ENCODE measurements at places on chromosomes 13 and 19.

DNA sequence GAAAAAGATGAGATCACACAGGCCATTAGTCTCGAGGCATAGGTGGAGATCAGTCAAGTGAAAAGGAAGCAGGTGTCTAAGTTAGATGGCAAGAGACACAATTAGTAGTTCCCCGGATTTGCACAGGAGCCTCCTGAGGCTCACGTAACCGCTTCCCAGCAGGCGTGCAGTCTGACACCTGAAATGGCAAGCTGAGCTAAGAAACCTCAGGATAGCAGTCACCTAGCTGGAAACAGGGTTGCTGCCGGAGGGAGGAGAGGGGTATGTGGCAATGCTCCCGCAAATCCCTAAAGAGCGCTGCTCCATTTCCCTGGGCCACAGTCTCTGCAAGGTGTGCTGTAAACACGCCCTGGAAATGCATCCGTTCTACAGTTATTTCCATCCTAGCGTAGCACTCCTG lies 1151.0 kb downstream of the DIAPH3 start:
- no peak overlapping the region for H3K27ac ChIP-seq

- no peaks in the 10 kb centered on the region for H3K36me3 ChIP-seq
- no peak overlapping the region for H3K4me3 ChIP-seq
- H3K27me3 ChIP-seq: no peaks in the 10 kb centered on the region
- DNase-seq: no peak
These were observed 4.2 kb downstream of the TUBGCP3 start for GRCh38 chr13:112583592-112584277.

DNA sequence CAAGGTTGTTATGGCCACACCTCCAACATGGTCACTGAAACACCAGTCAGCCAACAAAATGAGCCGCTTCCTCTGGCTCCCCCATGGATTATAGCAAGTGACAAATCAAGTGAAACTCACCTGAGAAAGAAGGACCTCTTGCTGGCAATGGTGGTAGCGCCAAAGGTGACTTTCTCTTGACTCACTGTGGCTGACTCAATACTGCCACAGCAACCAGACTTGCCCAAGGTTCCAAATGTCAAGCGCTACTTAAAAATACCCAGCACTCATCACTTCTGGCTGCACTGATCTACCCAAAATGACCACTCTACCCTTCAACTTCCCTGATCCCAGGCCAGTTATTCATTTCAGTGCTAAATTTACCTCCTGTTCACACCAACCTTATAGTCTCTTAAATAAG lies 495.5 kb downstream of the FOXO1 start:
- no peak overlapping the region for H3K4me3 ChIP-seq
- no peak for DNase-seq
- no peaks in the 10 kb centered on the region for H3K27me3 ChIP-seq
- no peak overlapping the region for H3K27ac ChIP-seq
- H3K36me3 ChIP-seq: no peaks in the 10 kb centered on the region

DNA sequence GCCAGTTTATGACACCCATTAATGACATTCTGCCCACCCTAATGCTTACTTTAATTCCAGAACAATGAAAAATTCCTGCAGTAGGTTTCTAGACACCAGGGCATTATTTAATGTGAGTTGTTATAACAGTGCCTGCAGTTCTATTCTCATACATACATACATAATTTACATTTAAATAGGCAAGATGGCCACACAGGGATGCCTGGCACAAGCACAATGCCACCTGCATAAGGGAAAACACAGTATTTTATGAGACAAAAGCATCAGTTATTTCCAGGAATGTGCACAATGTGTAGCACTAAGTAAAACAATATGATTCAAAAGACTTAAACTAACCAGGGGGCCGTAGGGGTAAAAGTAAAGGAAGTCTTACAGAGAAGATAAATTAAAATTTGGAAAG lies 243.9 kb upstream of the SPRY2 start:
- no peak for DNase-seq
- H3K27ac ChIP-seq: no peak overlapping the region
- no peak overlapping the region for H3K4me3 ChIP-seq
- H3K27me3 ChIP-seq: no peaks in the 10 kb centered on the region

DNA sequence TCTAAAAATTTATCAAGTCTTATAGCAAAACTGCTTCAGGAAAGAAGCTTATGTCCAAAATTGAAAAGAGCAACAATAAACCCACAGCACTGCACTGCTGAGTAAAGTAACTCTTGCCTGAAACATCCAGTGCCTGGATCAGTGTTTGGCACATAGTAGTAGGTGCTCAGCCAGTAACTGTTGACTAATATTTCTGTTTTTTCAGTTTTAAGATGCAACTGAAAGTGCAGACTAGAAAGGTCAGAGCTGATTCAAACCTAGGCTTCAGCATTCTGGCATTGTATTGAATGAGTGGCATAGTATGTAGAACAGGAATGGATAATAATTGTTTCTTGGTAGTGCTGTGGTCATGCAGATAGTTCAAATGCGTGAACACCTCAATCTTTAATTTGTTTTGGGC lies 67.6 kb downstream of the UBL3 start:
- no peaks in the 10 kb centered on the region for H3K4me1 ChIP-seq
- H3K36me3 ChIP-seq: no peaks in the 10 kb centered on the region
- H3K27me3 ChIP-seq: no peaks in the 10 kb centered on the region
- H3K27ac ChIP-seq: no peak overlapping the region

DNA sequence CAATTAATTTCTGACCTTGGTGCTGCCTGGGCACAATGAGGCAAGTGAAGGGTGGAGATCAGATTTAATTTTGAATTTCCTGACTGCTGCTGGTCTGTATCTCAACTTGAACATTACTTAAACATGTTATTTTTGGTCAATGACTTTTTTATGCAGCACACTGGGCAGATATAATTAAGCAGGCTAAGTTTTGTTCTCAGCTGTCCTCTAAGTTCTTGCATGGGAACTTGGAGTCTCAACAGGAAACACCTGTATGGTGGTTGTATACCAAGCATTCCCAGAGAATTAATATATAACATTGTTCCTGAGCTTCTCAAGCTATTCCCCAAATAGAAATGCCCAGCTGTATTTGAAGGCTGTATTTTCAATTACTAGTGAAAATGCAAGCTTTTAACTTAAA lies 113.5 kb upstream of the EDNRB start:
- no peaks in the 10 kb centered on the region for H3K27me3 ChIP-seq
- H3K27ac ChIP-seq: no peak overlapping the region
- no peak overlapping the region for H3K4me3 ChIP-seq
- no peaks in the 10 kb centered on the region for H3K36me3 ChIP-seq
- no peaks in the 10 kb centered on the region for H3K4me1 ChIP-seq

DNA sequence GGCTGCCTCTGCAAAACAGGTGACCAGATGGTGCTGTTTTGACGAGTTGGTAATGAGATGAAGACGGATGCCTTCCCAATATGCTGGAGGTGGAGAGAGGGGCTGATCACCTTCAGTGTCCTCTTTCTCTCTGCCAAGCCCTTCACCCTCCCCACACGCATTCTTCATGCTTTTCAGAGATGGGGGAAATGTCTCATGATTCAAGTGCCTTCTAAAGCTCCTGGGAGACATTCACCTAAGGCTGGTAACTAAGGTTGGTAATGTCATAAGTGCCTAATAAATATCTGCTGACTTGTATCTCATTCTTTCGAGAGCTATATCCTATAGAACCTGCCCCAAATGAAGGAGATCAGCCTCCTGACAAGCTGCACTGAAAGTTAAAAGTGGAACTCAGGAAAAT lies 86.2 kb upstream of the MBNL2 start:
- no peak overlapping the region for H3K27ac ChIP-seq
- H3K4me1 ChIP-seq: no peaks in the 10 kb centered on the region
- DNase-seq: no peak
- H3K27me3 ChIP-seq: no peaks in the 10 kb centered on the region
- H3K4me3 ChIP-seq: no peak overlapping the region
- H3K36me3 ChIP-seq: no peaks in the 10 kb centered on the region

- peak overlapping the region; percentile 56 for H3K4me3 ChIP-seq
- H3K36me3 ChIP-seq: no peaks in the 10 kb centered on the region
- H3K27me3 ChIP-seq: peaks cover 14% of the 10 kb centered on the region
- H3K4me1 ChIP-seq: peaks cover 6% of the 10 kb centered on the region
- peak; percentile 22 for DNase-seq
These were observed 561 bp upstream of the GJA3 start for GRCh38 chr13:20161275-20161950.

- H3K4me3 ChIP-seq: no peak overlapping the region
- no peak overlapping the region for H3K27ac ChIP-seq
- no peaks in the 10 kb centered on the region for H3K4me1 ChIP-seq
These were observed 63.8 kb downstream of the CHST8 start for GRCh38 chr19:33685541-33685940.

DNA sequence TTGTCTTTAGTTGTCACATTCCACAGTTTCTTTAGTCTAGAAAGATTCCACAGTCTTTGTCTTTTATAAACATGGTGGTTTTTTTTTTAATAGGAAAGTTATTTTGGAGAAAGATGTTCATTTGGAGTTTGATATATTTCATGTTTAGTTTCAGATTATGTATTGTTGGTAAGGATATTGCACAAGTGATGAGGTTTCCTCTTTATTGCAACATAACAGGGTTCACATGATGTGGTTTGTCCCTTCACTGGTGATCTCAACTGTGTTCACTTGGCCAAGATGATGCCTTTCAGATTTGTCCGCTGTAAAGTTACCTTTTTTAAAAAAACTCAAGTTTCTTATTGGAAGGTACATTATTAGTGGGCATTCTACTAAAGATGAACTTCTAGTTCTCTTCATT lies 3.2 kb downstream of the ZNF230 start:
- no peak for DNase-seq
- H3K27ac ChIP-seq: no peak overlapping the region
- peaks cover 45% of the 10 kb centered on the region for H3K36me3 ChIP-seq

GRCh38 chr19:19464339-19465098 lies 50.8 kb downstream of the TSSK6 start:
- peaks cover 30% of the 10 kb centered on the region for H3K36me3 ChIP-seq
- H3K4me1 ChIP-seq: peaks cover 46% of the 10 kb centered on the region
- H3K27me3 ChIP-seq: no peaks in the 10 kb centered on the region
- DNase-seq: no peak
- H3K4me3 ChIP-seq: no peak overlapping the region

DNA sequence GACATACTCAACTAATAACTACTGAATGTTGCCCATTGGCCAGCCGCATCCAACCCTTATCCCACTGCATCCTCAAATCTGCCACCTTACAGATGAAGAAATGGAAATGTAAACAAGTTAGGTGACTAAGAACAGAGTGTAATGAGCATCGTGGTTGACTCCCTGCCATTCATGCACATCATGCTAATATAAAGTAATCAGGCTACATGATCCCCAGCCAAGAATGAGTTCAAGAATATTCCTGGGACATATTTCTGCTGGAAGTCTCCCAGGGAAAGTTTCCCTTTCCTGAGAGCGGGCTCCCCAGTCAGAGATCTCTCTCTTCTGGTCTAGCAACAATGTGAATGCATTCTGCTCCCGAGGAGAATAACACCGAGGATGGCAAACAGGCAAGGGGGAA lies 55.9 kb upstream of the SERP2 start:
- H3K27me3 ChIP-seq: no peaks in the 10 kb centered on the region
- H3K4me1 ChIP-seq: no peaks in the 10 kb centered on the region
- no peaks in the 10 kb centered on the region for H3K36me3 ChIP-seq
- no peak overlapping the region for H3K4me3 ChIP-seq
- H3K27ac ChIP-seq: no peak overlapping the region

- no peak overlapping the region for H3K27ac ChIP-seq
- H3K4me3 ChIP-seq: no peak overlapping the region
- DNase-seq: no peak
These were observed 1.9 kb upstream of the ZNF580 start for GRCh38 chr19:55638864-55639359.

DNA sequence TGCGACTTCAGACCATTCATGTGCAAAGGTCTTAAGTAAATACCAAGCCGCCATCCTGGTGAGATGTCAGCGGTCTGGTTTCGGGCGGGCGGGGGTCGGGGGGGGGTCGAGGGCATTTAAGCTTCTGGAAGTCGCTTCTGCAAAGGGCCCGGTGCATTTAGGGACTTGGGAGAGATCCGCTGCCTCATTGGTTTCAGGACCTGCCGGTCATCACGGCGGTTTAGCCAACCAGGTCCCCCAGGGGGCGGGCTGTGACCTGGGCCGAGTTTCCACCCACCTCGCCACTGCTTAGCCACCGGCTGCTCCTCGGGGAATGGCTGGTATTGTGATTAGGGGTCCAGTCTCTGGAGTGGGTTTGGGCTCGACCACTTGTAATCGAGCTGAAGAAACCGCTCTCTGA lies 7.8 kb downstream of the ANKLE1 start:
- H3K27me3 ChIP-seq: no peaks in the 10 kb centered on the region
- no peaks in the 10 kb centered on the region for H3K36me3 ChIP-seq
- H3K4me1 ChIP-seq: peaks cover 6% of the 10 kb centered on the region
- DNase-seq: no peak

GRCh38 chr13:31878052-31878451 lies 138.7 kb downstream of the RXFP2 start:
- no peaks in the 10 kb centered on the region for H3K36me3 ChIP-seq
- DNase-seq: no peak
- H3K4me3 ChIP-seq: no peak overlapping the region

DNA sequence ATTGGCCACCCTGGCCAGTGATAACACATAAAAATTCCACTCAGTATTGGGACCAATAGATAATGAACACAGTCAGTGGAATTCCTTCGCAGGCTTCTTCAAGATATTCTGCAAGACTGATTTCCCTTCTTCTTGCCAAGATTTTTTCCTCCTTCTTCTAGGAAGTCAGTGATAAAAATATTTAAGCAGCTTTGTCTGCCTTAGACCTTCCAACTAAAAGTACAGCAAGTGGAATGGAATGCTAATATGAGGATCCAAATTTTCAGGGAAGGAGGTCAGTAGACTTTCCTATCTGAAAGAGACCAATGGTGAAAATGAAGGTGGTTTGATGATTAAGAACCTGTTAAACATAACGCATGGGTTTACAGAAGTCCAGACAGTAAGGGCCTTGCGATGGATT lies 9.6 kb downstream of the STARD13 start:
- no peak for DNase-seq
- no peak overlapping the region for H3K27ac ChIP-seq
- H3K27me3 ChIP-seq: no peaks in the 10 kb centered on the region
- H3K4me1 ChIP-seq: no peaks in the 10 kb centered on the region
- H3K4me3 ChIP-seq: no peak overlapping the region

GRCh38 chr13:67410645-67411044 lies 180.5 kb upstream of the PCDH9 start:
- no peak overlapping the region for H3K4me3 ChIP-seq
- no peaks in the 10 kb centered on the region for H3K27me3 ChIP-seq
- DNase-seq: no peak
- no peaks in the 10 kb centered on the region for H3K4me1 ChIP-seq

- H3K4me3 ChIP-seq: no peak overlapping the region
- no peaks in the 10 kb centered on the region for H3K36me3 ChIP-seq
- no peaks in the 10 kb centered on the region for H3K4me1 ChIP-seq
- no peaks in the 10 kb centered on the region for H3K27me3 ChIP-seq
- no peak for DNase-seq
These were observed 65.2 kb upstream of the LRCH1 start for GRCh38 chr13:46487748-46488147.

DNA sequence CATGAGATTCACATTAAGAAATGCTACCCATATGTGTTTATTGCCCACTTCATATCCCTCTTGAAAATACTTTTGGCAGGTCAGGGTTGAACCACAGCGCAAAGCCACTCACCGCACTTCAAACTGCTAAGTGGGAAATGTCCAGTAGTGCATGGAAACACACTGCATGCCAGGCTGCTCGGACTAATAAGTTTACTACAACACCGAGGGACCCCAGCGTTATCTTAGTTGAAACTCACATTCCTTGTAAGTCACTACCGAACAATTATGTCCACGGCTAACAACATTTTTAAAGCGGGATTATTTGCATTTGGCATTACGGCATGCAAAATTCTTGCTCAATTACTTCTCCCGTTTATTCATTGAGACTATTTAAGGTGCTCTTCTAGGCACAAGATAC lies 4.0 kb downstream of the BRD4 start:
- H3K27me3 ChIP-seq: no peaks in the 10 kb centered on the region
- no peaks in the 10 kb centered on the region for H3K36me3 ChIP-seq
- no peak for DNase-seq
- no peak overlapping the region for H3K27ac ChIP-seq
- H3K4me1 ChIP-seq: peaks cover 52% of the 10 kb centered on the region
